Epithelial cell of esophagus (primary cell): ENCODE measurements at places on chromosomes 4 and X.

- DNase-seq, result peak; percentile 20
These were observed 383.9 kb downstream of the RPA4 start for GRCh38 chrX:97267396-97268181.

DNA sequence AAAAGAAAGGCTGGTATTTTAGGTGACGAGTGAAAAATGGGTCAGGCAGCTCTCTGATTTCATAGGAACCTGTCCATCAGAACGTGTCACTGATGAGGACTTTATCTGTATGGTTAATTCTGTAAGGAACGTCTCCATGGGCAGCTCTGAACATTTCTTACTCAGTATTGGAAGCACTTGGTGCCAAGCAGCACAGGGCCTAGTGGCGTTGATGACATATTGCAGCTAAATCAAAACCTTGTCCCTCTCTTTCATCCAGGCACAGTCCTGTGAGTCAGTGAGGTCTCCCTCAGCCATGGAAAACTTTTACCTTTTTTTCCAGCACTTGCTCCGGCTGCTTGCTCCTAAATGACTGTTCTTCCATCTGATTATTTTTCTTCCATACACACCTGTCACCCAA lies 301.9 kb downstream of the DHX15 start:
- no peak for DNase-seq

GRCh38 chrX:27465036-27465435 lies 1.9 kb upstream of the PPP4R3C start:
- no peak for DNase-seq

DNA sequence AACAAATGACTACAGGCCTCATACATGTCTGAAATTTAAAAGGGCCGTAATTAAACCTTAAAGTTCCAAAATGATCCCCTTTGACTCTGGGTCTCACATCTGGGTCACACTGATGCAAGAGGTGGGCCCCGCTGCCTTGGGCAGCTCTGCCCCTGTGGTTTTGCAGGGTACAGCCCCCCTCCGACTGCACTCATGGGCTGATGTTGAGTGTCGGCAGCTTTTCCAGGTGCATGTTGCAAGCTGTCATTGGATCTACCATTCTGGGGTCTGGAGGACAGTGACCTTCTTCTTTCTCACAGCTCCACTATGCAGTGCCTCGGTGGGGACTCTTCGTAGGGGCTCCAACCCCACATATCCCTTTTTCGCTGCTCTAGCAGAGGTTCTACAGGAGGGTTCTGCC lies 1537.9 kb downstream of the PCDH18 start:
- no peak for DNase-seq
